ENCODE measurements at places on chromosomes 2 and 18.

- no peak for DNase-seq
These were observed 43.0 kb downstream of the CROCC2 start for GRCh38 chr2:240948905-240949790.

DNA sequence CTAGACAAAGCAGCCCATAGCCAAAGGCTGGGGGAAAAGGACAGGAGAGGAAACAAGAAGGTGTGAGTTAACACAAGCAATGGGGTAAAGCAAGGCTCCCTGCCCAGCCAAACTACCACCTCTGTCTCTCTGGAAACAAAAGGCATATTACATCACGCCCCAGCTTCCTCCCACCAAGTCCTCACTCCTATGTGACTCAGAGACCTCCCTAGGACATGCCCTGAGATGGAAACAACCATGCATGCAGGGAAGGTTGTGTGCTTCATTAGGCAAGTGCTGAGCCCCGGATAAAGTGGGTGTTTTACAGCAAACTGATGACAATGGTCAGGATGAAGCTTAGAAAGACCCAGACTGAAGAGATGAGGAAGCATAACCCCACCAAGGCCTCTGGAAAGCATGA, 9.0 kb upstream of the ATRAID start:
- DNase-seq: no peak

DNA sequence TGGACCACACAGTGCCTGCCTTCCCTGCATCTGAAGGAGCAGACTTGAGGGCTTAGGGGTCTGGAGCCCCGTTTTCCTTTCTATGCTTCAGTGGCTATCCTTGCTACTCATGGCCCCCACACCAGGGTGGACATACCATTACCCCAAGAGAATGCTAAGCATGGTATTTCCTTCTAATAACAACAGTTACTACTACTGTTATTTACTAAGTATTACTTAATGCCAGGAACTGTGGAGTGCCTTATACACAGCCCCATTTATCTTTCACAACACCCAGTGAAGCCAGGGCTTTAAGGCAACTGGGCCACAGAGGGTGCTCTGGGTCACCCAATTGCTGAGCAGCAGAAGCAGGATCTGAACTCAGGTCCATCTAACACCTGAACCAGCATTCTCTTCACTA, 5.8 kb upstream of the PAX8 start:
- DNase-seq: no peak

- no peak for DNase-seq
These were observed 354.2 kb upstream of the PIK3C3 start for GRCh38 chr18:41600693-41601391.

DNA sequence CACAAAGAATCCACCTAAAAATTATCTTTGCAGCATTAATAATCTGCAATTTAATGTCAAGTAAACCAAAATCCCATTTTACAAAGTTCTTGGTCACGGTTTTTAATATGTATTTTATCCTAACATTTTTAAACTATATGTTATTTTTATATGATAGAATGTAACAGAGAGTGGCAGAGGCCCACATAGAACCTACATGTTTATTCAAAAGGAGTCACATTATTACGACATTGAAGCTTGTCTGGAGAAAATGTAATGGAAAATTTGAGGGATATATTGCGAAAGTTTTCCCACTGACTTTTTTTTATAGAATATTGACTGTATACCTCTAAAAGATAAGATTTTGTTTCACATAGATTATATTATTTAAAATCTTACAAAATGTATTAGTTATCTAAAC, 89.7 kb upstream of the COL3A1 start:
- DNase-seq: no peak

- DNase-seq: no peak
These were observed 119.4 kb downstream of the COPS8 start for GRCh38 chr2:237205043-237205541.

DNA sequence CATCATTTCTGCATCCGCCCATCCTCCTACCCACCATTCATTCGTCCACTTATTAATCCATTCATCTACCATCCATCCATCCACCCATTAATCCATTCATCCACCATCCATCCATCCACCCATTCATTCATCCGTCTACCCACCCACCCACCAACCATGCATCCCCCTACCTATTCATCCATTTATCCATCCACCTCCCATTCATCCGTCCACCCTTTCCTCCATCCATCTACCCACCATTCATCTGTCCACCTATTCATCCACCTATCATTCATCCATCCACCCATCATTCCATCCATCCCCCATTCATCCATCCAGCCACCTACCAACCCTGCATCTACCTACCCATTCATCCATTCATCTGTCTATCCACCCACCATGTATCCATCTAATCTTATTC, 83.5 kb upstream of the MCFD2 start:
- DNase-seq: no peak

DNA sequence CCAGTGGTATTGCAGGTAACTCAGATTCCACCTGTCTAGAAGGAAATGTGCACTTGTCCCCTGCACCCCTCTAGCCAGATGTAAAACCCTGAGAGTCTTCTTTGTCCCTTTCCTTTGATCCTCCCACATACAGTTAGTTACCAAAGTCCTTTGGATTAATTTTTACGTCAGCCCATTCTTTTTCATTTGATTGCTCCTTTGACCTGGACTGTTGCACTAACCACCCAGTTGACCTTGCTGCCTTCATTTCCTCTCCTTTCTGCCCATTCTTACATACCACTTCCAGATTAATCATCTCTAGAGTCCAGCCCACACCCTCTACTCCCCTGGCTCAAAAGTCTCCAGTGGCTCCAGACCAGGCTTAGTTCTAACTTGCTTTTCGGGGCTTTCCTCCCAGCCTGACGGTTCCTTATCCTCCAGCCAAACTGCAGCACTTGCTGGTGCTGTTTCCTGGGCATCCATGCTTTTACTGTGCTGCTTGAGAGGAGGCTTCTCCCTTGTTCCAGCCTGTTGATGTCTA, 99.3 kb downstream of the SPTBN1 start:
- no peak for DNase-seq

DNA sequence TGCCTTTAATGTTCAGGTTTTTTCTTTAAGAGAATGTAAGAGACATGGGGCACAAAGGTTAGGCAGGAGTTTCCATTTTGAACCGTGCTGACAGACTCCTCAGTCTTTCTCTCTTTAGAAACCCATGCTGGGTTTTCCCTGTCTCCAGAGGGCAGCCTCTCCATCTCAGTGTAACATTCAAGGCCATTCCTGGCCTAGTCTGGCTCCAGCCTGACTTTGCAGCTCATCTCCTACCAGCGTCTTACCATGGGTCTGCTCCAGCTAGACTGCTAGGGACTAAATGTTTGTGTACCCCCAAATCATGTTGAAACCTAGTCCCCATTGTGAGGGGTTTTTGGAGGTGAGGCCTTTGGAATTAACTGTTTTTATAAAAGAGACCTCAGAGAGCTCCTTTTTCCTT, 9.8 kb upstream of the CLIP4 start:
- DNase-seq: no peak

DNA sequence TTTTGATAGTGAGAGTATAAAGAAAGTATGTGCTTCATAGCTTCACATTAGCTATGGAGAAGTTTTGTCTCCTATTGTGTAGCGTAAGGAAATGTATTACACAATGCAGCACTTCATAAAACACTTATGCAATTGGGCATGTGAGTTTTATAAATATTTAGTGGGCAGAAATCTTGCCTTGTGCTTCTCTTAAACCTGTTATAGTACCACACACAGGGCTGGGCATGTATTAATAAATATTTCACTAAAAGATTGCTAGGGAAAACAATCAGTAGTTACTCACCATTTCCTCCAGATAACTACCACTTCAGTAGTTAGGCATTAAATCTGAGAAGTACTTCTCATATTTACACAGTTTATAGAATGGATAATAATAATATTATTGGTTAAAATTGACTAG, 1080.8 kb upstream of the PIK3C3 start:
- DNase-seq: no peak

DNA sequence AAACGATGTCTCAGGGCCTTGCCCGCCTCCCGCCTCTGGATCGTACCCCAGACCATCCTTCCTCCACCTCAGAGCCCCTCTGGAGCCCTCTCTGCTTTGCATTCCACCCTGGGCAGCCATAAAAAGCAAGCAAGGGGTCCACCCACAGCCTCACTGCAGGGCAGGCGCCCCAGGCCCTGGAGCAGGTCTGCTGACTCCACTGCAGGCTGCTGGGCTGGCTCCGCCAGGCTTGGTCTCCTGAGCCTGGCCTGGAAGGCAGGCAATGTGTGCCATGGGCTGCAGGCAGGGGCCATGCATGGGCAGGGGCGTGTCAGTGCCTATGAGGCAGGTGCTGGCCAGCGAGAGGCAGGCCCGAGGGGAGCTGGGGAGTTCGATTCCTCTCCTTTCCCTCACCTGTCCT, 186.0 kb downstream of the ANKRD30B start:
- DNase-seq: no peak

DNA sequence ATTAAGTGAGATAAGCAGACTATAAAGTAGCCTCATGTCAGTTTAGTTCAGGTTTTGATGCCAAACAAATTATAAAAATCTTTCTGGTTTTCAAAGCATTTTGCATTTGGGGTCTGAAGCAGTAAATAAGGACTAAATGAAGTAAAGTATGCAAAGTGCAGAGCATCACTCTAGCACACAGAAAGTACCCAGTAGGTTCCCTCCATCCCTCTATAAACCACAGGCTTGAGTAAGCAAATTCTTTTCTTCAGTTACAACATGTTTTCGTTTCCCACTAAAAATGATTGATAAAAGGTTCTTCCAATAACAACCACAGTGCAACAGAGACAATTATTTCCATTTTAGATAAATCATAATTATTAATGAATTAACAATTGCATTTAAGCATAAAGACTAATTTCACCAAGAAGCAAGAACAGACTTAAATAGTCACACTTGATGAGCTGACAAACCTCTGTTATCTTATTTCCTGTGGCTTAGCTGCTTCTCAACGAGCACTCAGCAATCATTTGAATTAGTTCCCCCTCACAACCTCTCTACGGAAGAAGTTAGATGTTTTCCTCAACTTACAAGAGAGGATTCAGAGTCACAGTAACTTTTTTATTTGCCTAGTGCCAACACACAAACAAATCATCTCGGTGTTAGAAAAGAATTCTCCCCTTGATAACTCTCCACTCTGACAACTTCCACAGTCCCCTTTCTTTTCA, 249.8 kb downstream of the NBAS start:
- DNase-seq: no peak

GRCh38 chr18:48925491-48925780, 25.3 kb downstream of the SMAD7 start:
- no peak for DNase-seq

- DNase-seq: no peak
These were observed 176.6 kb upstream of the TACR1 start for GRCh38 chr2:75375646-75376582.

DNA sequence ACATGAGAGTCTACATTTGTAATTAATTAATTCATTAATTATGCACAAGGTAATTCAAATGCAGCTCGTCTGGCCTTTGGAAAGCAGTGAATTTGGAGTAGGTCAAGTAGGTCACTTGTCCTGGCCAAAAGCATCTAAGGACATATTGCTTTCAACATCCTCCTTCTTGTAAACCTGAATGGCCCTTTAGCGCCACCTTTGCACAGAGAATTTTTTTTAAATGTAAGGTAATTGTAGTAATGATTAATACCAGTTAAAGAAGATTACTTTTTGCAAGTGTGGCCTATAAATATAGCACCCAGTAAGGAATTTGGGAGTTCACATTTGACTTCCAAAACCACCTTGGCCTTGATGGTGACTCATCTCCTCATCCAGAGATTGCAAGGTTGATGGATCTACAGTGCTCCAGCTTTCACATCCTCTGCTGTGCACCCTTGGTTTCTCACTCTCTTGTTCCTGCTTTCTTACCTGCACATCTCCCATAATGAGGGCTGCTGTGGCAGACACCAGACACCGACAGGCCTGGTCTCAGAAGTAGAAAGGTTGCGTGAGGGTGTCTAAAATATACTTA, 481.7 kb downstream of the TGIF1 start:
- DNase-seq: no peak

DNA sequence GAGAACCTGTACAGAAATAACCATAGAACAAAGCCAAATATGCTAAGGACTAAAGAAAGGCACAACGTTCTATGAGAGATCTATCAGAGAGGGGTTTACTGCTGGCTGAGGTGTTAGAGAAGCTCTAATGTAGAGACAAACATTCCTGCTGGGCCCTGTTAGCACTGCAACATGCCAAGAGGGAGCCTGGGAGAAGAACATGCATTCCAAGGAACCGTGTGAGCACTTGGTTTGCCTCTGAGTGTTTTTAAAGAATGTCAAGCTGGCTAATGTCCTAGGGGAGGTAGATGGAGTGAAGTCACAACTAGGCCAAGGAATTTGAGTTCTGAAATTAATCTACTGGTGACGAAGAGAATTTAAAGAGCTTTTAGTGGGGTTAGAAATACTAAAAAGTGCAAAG, 384.3 kb upstream of the LYPD1 start:
- no peak for DNase-seq

All from DMS153 (cell line).